NCI-H2029 (cell line): ENCODE measurements at places on chromosomes 11 and 22.
A peak's percentile ranks its signal among the peaks of the same experiment; 100 is the strongest.

GRCh38 chr11:102810950-102811660 is 13.1 kb upstream of the MMP1 start:
- DNase-seq, result no peak

GRCh38 chr11:11555208-11555607 is 66.6 kb downstream of the GALNT18 start:
- DNase-seq, result peak; percentile 94

- DNase-seq, result no peak
These were observed 862 bp downstream of the TPP1 start for GRCh38 chr11:6618117-6619003.

- DNase-seq, result peak; percentile 38
These were observed 1272.8 kb downstream of the LRRC4C start for GRCh38 chr11:40186437-40187263.

DNA sequence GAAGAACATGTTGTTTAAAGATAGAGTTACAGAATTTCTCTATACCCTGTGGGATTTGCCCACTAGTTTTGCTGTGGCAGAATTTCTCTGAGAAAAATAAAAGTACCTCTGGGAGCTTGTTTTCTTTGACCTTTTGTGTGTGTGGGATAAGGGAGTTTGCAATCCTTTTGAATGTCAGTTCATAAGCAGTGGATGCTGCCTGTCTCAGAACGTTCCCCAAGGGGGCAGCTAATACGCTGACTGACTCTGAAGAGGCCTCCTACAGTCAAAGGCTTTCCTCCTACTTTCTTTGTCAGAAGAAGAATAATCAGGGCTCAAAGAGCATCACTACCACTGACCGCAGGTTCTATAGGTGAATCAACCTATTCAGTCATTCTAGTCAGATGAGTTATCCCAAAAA is 140.6 kb downstream of the AASDHPPT start:
- DNase-seq, result no peak

DNA sequence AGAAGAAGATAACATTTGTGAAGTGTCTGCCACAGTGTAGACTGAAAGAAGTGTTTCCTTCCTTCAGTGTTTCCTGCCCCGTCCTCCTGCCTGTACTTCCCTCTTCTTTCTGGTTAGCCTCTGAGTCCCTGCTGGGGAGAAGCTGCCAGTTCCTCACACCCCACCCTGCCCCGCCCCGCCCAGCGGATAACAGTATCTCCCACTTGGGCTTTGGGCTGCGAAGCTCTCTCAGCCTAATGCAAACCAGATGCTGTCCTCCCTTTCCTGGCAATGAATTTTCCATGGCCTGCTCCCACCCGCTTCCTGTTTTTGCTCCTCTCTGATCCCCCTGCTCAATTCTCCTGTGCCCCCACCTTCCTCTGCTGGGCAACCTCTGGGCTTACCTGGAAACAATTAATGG is 5.2 kb upstream of the RAB3IL1 start:
- DNase-seq, result no peak

DNA sequence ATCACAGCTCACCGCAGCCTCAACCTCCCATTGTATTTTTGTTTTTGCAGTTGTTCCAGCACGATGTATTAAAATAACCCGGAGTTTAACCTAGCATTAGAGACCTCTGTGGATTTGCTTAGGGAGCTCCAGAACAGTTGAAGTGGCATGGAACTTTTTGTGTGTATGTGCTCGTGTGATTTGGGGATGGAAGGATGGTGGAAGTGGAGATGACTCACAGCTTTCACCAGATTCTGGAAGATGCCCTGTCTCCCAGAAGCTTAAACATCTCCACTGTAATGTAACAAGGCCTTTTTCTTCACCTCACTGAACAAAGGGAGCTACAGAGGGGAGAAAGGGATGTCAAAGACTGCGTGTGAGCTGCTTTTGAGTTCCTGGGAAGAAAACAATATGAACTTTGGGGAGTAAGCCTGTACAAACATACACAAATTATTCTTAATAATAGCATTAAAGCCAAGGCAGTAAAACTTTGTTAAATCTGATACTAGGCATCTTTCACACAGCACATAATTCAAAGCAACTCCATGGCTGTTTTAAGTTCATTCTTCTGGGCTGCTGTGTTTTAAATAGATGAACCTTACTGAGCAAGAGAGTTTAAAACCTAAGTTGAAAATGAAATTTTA is 226.4 kb downstream of the ADAMTS15 start:
- DNase-seq, result no peak

GRCh38 chr11:114281388-114281956 is 14.7 kb upstream of the NNMT start:
- no peak for DNase-seq

DNA sequence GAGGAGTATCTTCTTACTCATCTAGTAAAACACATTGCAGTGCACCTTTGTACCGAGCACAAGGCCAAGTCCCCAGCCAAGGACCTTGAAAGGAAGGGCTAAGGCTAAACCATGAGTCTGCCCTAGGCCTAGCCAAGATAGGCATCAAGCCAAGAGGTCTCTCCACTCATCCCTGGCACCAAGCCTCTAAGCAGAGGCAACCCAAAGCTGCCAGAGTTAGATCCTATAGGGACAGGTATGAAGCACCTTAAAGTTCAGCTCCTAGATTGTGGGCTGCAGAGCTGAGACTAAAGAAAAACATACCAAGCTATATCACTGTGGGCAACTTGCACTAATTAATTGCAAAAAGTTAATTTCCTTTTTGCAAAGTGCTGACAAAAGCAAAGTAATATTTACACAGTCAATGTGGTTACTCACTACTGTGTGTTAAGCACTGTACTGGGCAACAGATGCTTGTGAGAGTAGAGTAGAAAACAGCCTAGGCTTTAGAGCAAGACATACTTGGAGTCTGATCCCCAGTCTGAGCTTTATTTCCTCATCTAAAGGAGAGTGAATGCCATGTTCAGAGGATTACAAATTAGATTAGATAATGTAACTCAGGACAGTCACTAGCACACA is 7.2 kb downstream of the COA4 start:
- DNase-seq, result no peak

DNA sequence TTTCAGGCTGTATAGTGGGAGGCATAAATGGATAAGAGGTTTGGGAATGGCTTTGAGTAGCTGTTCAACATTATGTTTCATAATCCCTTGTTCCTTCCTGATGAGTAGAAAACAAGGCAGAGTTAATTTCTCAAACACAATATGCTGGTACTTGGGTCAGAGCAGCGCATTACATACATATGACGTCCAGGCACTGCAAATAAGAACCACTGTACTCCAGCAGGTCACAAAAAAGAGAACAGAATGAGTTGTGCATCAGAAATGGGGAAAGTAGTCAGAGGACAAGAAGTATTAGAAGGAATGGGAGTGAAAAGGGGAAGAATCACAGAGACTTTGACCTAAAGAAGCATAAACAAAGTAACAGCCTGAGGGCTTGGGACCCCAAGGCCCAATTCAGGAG is 44.0 kb upstream of the RDX start:
- DNase-seq, result no peak

DNA sequence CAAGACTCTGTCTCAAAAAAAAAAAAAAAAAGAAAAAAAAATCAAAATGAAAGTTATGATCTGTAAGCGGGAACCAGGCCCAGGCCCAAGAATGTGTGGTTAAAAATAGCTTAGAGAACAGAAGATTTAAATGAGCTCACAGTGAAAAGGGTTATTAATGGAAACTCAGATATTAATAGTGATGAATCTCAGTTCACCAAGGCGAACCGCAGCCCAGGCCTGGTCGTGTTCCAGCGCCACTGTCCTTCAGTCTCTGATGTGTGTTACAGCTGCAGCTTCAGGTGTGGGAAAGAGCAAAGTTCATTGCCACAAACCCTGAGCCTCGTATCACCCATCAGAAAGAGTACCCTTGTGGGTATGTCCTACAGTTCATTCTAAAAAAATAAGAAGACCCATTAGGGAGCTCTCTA is 107.1 kb downstream of the GAB2 start:
- DNase-seq, result no peak

- DNase-seq, result no peak
These were observed 265.1 kb downstream of the FAM76B start for GRCh38 chr11:95524314-95525036.

DNA sequence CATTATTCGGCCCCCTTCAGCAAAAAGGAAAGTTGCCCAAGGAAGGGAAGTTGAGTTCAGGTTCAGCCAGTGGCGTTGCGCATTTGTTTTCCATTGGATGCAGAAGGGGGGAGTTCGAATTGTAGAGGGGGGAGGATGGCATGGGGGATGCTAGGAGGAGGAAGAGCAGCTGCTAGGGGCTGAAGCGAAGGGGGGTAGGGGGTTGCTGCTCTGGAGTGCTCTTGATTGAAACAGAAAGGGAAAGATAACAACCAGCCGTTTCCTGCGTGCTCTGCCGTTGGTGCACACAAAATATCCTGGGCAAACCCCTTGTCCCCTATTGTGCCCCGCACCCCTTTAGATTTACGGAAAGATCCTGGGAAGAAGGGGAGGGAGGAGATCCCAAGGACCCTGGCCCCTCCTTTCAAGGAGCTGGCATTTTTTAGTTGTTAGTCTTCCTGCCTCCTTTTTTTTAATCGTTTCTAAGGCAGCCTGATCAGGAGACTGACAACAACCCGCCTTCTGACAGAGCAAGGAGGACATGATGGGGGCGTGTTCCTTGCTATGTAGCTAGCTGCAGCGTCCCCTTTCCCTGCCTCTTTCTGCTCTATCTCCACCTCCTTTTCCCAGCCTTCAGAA is 2.1 kb downstream of the KMT2A start:
- peak; percentile 38 for DNase-seq

DNA sequence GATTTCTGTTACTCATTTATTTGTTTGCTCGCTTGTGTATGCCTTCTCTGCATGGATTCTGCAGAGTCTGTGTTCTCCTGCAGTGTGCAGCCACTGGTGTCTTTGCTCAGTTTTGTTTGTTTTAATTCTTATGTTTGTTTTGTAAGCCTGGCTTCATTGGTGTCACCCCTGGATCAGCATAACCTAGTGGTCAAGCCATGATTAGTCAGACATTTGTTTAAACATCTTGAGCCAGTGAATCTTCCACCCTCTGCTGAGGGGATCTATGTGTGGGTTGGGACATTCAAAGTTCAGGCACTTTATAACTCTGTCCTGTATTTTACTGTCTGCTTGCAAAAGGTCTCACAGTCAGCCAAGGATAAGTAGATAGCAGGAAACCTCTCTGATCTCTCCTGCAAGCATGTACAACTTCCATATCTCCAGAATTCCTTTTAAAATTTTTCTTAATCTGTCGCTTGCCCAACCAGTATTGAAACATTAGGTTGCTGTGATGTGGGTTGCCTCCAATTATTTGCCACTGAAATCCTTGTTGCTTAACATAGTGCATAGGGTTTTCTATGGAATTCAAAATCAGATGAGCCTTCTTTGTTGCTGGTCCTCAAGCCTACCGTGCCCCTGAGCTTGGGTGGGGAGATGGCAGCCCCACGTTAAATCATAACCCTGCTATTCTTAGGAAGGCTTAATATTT is 86.8 kb downstream of the KCNQ1OT1 start:
- DNase-seq, result no peak

- DNase-seq, result no peak
These were observed 996.9 kb downstream of the NTM start for GRCh38 chr11:132367293-132367692.

GRCh38 chr11:71086687-71087258 is 165.6 kb downstream of the SHANK2 start:
- peak; percentile 40 for DNase-seq

DNA sequence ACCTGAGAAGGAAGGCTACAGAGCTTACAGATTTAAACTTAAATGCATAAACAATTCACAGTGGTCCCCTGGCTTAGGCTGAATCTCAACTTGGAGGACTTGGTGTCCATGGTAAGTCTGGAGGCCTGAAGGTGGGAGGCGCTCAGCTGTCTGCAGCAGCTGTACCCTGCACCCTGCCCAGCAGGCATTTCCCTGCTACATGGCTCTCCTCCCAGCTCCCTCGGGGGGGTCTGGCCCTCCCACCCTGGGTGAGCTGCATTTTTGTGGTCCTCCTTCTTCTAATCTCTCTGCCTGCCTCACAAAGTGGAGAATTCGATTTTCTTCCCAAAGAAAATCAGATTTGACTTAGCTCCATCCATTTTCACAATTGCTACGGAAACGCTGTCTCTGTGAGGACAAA is 273.2 kb downstream of the KIRREL3 start:
- no peak for DNase-seq

DNA sequence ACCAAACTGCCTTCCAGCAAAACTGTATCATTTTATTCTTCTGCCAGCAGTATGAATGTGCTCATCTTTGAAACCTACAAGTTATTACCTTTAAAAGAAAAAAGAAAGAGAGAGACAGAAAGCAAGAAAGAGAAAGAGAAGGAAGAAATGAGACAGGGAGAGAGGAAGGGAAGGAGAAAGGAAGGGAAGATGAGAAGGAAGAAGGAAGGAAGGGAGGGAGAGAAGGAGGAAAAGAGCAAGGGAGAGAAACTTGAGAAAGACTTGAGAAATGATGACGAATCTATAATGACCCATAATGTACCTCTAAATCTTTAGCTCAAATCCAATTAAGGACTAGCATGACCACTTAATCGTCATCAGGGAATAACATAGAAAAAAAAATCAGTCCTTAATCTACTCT is 11.4 kb upstream of the JAML start:
- DNase-seq, result no peak

DNA sequence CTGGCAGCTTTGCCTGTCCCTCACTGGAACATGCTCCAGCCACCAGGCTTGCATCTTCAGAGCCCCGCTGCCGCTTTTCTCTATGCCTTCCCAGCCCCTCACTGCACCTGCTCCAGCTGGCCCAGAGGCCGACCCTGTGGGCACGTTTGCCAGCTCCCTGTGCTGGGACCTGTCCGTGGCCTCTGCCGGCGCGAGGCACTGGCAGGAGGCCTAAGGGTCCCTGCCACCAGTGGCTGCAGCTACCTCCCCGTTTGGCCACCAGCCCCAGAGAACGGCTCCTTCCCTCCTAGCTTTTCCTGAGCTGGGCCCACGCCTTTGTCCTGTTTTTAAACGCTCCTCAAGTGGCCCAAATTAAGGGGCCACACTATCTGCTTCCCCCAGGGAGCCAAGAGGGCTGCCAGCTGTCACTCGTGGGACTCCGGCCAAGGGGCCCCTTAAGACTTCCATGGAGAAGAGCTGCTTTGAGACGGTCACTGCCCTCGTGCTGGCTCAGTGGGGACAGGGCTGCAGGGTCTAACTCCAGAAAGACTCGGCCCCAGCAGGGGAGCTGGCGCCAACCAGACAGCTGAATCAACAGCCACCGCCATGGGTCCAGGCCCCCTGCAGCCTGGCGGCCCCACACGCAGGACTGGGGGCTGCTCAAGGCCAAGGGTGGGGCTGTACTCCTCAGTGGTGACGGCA is 24.6 kb upstream of the WNT7B start:
- peak; percentile 23 for DNase-seq

- no peak for DNase-seq
These were observed 23.1 kb downstream of the CBL start for GRCh38 chr11:119229288-119229672.

DNA sequence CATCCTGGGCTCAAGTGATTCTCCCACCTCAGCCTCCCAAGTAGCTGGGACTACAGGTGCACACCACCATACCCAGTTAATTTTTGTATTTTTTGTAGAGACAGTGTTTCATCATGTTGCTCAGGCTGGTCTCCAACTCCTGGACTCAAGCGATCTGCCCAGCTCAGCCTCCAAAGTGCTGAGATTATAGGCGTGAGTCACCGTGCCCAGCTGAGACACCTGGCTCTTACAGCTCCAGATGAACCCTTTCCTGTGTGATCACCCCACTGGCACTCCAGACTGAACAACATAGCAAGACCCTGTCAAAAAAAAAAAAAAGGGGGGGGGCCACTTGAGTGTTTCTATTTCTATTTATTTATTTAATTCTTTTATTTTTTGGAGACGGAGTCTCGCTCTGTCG is 1.0 kb upstream of the ADSL start:
- no peak for DNase-seq

- DNase-seq, result no peak
These were observed 6.8 kb upstream of the DEUP1 start for GRCh38 chr11:93323747-93324146.
